AG04449 (cell line): ENCODE measurements at places on chromosomes 4 and X.

GRCh38 chr4:31111790-31112189 lies 391.6 kb downstream of the PCDH7 start:
- DNase-seq, result no peak

DNA sequence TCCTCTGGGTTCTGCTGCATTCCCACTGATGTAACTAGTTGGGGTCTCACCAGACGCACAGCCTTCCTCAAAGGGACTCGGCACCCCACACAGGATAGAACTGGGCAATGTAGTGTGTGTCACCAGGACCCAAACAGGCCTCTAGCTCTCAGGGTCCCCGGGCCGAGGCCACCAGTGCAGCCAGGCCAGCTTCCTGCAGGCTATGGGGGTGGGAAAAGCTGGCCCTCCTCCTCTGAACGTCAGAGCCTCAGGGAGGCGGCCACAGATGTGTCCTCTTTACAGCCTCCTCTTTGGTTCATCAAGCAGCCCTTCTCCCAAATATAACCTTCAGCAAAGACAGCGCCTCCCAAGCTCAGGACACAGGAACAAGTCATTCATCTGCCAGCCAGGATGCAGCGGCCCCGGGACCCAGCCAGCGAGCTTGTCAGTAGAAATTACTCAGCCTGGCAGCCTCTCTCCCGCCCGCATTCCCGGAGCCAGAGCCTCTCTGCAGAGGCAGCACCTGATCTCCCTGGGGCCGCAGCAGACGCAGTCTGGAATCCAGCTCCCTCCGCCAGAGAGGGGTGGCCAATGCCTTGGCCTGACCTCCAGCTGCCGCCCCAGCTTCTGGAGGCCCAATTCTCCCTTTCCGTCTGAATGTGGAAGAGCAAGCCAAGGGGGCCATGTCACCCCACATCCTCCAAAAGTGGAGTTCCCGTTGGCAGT lies 288.5 kb downstream of the FBXW7 start:
- no peak for DNase-seq

GRCh38 chrX:13655674-13656073 lies 2.7 kb downstream of the TCEANC start:
- DNase-seq, result no peak

GRCh38 chrX:65707151-65707550 lies 39.7 kb downstream of the MSN start:
- no peak for DNase-seq

GRCh38 chr4:47926667-47927258 lies 12.4 kb upstream of the NFXL1 start:
- no peak for DNase-seq

DNA sequence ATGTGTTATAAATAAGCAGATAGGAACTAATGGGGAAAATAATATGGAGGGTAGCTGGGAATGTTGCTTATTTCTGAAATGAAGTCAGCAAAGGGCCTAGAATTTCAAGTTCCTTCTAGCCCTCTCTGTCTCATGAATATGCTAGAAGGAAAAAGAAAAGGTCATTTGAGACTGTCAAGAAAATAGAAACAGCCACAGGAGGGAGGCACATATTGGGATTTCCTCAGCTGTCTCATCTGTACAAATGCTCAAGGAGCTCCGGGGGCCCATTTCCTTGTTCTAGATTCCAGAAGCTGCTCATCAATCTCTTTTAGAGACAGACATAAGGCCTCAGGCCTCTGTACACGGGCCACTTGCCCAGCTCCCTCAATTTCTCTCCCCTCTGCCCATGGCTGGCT lies 127.6 kb upstream of the ETNPPL start:
- no peak for DNase-seq

- no peak for DNase-seq
Observed at GRCh38 chr4:139602776-139603360, 46.8 kb upstream of the SETD7 start.

- no peak for DNase-seq
Observed at GRCh38 chrX:10607233-10607632, 13.2 kb downstream of the MID1 start.

GRCh38 chr4:150886597-150886996 lies 128.5 kb downstream of the LRBA start:
- DNase-seq, result no peak

GRCh38 chrX:153659268-153659667 lies 12.3 kb downstream of the DUSP9 start:
- no peak for DNase-seq

GRCh38 chr4:81505004-81505598 lies 33.4 kb upstream of the RASGEF1B start:
- no peak for DNase-seq

DNA sequence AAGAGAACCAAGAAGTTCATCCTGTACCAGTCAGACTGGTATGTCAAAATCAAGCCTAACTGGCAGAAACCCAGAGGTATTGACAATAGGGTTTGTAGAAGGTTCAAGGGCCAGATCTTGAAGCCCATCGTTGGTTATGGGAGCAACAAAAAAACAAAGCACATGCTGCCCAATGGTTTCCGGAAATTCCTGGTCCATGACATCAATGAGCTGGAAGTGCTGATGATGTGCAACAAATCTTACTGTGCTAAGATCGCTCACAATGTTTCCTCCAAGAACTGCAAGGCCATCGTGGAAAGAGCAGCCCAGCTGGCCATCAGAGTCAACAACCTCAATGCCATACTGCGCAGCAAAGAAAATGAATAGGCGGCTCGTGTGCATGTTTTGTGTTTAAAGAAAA lies 172.7 kb upstream of the MED14 start:
- DNase-seq, result no peak
